ENCODE measurements at places on chromosomes 5 and 9.

DNA sequence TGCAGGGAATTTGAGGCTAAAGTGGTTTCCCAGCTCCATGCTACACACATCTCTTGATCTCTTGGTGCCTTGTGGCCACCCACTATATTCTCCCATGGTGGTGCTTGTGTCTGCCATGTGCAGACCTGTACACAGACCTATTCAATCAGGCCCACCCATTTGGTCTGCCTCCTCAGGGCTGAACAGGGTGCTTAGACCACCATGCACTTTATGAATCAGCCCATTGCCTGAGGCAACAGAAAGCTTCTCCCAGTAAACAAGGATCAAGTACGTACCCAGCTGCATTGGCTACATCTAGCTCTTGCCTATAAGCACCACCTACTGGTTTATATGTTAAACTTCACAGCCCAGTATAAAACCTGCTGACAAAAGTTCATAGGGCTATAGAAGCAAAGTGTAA lies 664.3 kb upstream of the EDIL3 start:
- DNase-seq = no peak

- no peak for DNase-seq
Measured at GRCh38 chr9:83387401-83388185, 150.6 kb downstream of the FRMD3 start.

DNA sequence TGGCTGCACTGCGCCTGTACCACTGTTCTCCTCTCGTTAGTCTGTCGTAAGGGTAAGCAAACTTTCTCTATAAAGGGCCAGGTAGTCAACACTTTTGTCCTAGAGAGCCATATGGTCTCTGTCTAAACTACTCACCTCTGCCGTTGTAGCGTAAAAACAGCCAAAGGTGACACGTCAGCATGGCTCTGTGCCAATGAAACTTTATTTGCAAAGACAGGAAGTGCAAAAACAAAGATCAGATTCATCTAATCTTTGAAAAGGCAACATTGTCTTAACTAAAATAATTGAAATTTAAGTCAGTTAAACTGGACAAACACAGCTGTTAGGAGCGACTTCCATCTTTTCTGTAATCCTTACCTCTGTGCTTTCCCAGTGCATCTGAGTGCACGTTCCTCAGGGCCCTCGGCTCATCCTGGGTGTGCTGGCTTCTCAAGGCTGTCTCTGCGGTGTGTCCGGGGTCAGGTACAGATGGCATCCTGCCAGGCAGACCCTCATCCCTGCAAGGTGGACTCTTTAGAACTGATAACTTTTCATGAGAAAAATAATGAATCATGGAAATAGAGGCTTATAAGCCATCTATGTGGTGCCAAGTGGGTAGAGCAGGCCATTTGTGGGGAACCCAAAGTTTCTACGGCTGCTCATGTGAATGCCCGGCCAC lies 35.2 kb upstream of the IRX4 start:
- DNase-seq = no peak

DNA sequence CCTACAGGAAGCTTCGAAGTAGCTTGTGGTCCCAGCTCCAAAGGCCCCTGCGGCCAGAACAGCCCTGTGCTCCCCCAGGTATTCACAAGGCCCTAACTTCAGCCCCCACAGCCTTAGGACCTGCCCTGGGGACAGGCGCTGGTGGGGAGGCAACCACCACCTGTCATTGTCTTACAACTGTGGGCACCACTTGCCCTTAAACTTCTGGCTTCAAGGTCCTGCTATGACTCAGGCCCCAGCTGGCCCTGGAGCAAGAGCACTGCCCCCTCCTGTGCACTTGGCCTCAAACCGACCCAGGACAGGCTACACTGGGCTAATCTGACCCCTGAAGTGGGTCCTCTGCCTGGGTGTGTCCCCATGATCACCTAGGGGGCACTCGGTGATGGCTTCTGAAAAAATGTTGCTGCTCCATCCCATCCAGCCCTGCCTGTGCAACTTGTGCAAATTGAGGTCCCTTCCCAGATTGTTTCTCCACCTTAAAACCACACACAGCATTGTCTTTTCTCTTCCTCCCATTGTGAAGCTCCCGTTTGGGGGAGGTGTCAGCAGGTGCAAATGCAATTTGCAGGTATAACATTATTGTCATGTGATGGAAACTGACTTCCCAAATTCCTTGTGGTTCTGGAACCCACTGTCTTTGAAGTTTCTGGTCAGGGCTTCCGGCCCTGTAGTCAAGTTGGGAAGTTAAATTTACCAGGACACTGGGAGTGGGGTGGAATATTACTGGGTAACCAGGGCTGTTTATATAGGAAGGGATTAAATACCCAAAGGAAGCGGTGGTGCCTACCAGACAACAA lies 1.1 kb upstream of the PROB1 start:
- no peak for DNase-seq

- no peak for DNase-seq
Measured at GRCh38 chr9:12629067-12629466, 64.1 kb upstream of the TYRP1 start.

DNA sequence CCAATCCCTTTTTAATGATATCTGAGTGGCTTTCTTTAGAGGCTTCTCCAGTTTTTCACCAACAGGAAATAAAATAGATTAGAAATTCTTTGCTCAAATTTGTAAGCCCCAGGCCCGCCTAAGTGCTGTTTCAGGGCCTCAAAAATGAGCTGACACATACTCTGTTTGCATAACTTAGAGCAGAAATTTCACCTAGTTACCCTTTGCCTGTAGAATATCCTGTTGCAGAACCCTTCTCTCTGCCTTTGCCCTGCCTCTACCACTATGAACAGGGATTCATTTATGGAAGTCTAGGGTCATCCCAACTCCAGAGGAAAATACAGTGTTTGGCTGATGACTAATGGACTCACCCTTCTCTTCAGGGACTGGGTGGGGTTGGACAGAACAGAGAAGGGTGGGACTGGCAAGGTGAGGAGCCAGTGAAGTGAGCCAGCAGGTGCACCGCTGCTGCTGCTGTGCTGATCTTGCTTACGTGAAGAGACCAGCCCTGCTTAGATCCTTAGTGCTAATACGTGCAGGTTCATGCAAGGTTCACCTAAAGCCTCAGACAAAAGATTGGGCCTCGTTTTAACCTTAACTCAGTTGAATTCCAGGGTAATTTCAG lies 22.8 kb downstream of the OSTF1 start:
- DNase-seq = no peak

GRCh38 chr9:136228107-136228875 lies 17.3 kb downstream of the QSOX2 start:
- DNase-seq = no peak

DNA sequence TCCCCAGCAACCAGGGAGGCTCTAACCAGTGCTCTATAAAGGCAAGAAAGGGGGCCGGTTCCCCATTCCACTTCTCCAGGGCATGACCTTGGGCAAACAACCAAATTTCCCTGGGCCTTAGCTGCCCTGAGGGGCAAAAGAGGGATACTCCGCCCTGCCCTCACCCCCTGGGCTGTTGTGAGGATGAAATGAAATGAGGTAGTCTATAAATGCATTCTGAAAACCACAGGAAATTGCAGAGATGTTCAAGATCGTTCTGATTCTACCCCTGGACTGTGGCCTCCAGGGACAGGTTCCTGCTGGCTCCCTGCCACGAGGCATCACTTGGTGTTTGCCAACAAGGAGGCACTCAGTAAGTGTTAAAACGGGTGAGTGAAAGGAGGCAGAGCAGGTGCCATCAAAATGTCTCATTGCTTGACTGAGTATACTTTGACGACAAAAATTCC lies 5.7 kb downstream of the RAPGEF1 start:
- no peak for DNase-seq

DNA sequence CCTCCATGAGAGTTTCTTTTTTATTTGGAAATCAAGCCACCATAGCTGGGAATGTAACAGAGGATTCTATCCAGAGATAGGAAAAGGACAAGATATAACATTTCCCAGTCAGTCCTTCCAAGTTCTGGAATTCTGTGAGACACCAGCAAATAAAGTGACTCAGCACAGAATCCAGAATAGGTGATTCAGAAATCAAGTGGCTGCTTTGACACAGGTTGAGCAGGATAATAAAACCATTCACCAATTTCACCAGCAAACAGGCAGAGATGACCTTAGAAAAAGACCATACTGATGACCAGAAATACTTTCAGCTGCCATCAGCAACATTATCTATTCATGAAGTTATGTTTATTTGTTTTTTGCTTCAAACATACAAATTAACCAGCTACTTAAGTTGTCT lies 491.5 kb upstream of the TUSC1 start:
- DNase-seq = no peak

- no peak for DNase-seq
Measured at GRCh38 chr9:116320290-116320689, 166.7 kb downstream of the PAPPA start.

DNA sequence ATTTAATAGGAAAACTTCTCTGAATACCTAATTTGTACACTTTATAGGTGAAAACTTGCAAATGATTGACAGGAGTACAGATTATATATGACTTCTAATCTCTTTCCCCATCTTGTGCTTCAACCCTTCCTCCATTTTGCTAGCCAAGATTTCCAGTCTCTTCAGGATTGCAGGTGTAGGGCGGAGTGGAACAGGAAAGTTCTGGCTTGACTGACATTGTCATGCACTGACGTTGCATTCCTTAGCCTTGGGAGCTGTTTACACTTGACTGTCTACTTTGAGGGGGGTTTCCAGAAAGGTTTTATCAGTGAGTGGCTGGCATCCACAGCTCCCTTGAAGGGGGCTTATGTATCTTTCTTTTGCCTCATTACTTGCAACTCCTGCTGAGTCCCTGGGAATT lies 34.1 kb upstream of the GRIA1 start:
- DNase-seq = no peak

- DNase-seq = no peak
Measured at GRCh38 chr9:116757030-116757429, 69.9 kb downstream of the TRIM32 start.

DNA sequence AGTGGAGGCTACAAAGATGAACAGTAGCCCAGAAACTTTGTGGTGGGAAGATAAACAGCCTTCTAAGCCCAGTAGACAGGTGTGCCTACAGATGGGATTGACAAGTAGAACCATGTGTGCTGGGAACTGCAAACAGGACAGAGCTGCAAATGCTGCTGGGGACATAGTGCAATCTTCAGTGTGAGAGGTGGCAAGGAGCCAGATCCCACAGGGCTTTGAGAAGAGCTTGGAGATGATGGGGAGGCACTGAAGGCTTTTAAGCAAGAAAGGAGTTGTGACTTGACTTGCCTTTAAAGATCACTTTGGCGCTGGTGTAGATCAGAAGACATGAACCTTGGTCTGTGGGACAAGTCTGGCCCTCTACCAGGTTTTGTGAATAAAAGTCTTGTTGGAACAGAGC lies 675.2 kb downstream of the ACTL7B start:
- no peak for DNase-seq

DNA sequence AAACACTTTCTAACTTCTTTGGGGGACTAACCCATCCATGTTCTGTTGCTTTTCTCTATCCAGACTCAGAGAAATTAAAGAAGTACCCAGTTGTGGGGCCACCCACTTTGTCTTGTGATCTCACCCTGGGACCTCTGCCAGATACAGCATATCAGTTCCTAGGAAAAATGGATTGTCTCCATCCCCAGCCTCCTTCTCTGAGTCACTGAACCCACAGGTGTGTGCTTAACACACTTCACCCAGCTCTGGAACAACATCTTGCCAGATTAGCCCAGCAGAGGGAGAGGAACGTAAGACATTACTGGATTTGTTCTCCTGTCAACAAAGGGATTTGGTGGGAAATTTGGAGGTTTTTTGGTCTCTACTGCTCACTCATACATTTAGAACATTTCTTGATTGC lies 19.2 kb downstream of the FAM240B start:
- DNase-seq = no peak

DNA sequence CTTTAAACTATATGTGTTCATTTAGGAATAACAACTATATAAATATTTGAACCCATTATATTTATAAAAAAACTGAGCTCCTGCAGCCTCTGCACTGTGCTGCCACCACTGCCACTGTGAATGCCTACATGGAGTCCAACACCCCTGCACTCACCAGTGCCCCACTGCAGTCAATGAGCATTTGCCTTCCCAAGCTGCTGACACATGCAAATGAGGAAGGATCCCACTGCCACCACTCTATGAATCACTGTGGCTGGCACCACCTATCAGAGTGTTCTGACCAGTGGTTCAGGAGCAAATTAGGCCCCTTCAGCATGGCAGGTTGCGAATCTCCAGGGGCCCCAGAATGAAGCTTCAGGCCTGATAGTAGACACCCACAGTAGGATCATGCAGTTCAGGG lies 9.1 kb downstream of the IFNA5 start:
- no peak for DNase-seq

- no peak for DNase-seq
Measured at GRCh38 chr5:127643607-127644006, 5.3 kb upstream of the CTXN3 start.

- DNase-seq = no peak
Measured at GRCh38 chr5:103120607-103121200, 603 bp downstream of the PPIP5K2 start.

DNA sequence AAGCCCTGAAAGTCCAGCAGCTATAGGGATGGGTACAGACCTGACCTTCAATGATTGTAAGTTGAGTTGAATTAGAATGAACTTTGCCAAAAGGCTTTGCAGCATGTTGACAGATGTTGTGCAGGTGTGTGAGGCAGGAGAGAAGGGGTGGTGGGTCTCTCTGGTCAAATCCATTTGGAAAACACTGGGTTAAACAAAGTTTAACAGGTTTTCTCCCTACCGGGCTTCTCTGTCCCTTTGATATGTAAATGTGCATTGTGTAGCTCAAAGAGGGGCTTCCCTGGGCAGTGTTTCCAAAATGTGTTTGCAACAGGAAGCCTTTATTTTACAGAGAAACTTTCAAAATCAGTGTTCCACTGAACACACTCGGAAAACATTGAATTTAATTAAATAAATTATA lies 72.1 kb upstream of the BRINP1 start:
- DNase-seq = no peak

DNA sequence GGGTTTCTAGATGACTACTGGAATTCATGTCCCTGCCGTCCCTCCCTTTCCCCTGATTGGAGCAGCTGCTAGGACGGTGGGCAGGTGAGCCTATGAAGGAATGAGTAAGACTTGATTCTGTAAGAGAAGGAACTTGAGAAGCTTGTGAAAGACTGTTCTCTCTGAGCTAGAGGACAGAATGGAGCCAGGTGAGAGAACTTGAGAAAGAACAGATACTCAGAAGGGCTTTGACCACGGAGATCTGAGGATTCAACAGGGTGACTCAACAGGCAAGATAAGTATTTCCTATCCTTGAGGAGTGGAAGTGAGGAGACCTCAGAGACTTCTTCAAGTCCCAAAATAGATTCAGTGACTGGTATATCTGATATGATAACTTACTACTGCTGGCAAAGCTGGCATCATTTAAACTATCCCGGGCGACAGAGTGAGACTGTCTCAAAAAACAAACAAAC lies 41.9 kb downstream of the HSDL2 start:
- DNase-seq = no peak

DNA sequence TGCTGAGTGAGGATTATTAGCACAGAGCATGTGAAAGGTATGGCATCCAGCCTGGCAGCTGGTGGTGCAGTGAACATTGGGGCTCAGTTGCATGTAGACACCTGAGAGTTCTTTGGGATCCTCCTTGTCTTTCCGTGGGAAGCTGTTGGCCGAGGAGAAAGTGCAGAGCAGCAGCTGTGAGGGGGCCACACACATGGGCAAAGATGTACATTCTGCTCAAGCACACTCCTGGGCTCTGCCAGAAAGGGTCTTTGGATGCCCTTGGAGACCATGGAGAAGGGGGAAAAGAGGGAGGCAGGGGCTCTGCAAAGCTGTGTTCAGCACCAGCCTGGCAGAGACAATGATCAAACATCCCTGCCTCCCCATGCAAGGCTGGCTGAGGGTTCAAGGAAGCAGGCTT lies 138.7 kb upstream of the PITX1 start:
- peak; percentile 8 for DNase-seq

- DNase-seq = no peak
Measured at GRCh38 chr5:177537389-177538361, 16.7 kb downstream of the FAM193B start.

GRCh38 chr9:106025453-106025852 lies 331.1 kb downstream of the TMEM38B start:
- DNase-seq = no peak

Measured in left hindlimb (tissue), 1 donor.